ENCODE measurements at places on chromosomes 6 and 20.

- no peak for DNase-seq
Observed at GRCh38 chr6:36313649-36313936, 23.1 kb downstream of the BNIP5 start.

DNA sequence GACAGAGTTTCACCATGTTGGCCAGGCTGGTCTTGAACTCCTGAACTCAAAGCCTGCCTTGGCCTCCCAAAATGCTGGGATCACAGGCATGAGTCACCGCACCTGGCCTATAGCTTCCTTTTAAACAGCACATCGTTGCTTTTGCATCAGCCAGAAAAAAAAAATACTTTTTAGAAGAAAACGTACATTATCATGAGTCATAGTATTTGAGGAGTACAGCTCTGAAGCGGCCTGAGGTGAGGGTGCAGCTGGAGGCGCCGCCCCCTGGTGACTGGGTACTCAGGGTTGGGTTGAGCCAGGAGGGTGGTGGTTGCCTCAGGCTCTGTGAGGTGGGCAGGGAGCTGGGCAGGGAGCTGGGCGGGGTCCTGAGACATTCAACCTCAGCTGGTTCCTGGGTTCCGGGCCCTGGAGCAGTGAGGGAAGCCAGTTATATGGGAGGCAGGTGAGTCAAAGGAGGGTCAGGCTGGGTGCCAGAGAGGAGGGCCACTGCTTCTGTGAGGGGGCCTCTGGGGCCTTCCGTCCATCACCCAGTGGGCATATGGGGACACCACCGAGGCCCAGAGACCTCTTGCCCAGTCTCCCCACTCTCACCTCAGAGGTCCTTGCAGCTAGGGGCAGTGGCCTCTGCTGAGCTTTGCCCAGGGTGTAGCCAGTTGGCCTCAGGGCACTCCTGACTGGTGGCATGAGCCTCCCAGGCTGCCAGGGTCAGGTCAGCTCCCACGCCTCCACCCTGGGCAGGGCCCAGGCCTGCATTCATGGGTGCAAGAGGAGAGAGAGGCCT lies 11.7 kb upstream of the ID1 start:
- DNase-seq: no peak

DNA sequence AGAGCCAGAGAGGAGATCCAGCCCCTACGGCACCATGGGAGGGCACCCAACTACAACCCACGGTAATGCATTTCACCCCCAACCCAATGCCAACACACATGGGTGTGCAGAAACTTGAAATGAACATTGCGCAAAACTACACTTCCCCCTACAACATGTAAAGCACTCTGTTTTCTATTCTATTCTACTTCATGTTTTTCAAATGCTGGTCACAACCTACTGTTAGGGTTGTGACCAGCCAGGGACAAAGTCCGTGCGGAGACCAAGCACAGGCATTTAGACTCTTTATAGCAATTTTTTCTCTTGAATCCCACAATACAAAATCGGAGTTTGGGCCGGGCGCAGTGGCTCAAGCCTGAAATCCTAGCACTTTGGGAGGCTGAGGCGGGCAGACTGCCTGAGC lies 90.6 kb downstream of the MRPL14 start:
- no peak for DNase-seq

DNA sequence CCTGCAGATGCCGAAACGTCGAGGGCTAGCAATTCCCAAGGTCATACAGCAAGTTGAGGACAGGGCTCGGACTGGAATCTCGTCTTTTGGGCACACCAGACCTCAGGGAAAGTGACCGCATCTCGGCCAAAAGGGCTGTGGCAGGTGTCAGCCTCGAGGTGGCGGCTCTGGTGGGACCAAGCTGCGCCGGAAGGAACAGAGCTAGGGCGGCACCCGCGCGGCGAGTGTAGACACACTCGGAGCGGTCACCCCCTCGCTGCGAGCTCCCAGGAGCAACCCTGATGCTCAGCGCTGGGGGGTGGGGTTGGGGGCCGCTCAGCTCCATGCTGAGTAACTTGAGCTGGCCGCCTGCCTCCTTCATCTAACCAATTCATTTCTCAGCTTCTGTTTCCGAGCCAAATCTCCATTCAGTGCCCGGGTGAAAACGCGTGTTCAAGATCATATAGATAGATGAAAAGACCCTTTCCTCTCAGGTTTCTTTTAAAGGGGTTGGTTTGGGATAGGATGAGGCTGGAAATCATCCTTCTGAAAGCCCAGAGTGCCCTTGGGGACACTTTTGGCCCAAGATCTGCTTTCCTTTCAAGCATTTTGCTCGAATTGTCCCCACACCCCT lies 2.2 kb upstream of the TUBB2B start:
- DNase-seq: no peak

GRCh38 chr20:51447097-51447764 lies 95.3 kb downstream of the NFATC2 start:
- no peak for DNase-seq

- DNase-seq: no peak
Observed at GRCh38 chr6:137903933-137904821, 37.1 kb downstream of the TNFAIP3 start.

DNA sequence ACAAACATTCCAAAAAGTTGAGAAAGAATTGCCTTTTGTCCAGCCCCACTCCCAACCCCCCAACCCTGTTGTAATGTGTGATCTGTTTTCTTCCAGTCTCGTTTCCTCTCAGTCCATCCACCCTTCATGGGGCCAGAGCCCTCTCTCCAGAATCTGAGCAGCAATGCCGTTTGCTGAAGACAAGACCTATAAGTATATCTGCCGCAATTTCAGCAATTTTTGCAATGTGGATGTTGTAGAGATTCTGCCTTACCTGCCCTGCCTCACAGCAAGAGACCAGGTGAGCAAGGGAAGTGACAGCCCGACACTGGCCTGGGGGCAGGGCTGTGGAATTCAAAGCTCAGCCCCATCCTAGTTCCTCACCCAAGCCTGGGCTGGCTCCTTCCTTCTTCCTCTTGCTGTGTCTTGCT lies 7.8 kb downstream of the MAVS start:
- DNase-seq: no peak

DNA sequence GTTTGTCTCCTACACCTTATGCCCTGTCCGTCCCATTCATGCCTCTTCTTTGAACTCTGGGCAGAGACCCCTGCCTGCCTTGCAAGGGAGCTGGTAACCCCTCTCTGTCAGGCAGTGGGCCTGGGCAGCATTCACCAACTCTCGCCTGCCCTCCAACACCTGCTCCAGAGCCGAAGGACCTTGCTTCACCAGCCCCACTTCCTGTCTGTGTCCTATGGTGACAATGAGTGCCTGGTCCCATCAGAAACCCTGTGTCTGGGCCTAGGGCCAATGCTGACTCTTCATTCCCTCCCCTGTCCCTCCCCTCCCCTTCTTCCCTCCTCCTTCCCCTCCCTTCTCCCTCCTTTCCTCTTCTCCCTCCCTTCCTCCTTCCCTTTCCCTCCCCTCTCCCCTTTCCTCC lies 22.8 kb upstream of the PCMTD2 start:
- DNase-seq: no peak

DNA sequence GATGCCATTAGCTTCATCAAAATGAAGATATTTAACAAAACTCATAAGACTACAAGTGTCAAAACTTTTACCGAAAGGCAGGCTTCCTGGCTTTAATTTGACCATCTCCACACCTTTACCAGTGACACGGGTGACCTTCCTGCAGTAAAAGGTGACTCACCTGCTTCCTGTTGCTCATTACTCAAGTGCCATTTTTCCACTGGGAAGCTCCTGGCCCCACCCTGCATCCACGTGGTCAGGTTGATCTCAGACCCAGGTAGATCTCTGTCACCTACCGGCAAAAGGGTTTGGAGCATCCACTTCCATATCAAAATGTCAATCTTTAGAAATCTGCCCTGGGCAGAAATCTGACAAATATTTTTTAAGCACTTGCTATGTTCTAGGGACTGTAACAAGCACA lies 31.9 kb upstream of the CDH4 start:
- DNase-seq: no peak

- no peak for DNase-seq
Observed at GRCh38 chr6:169968541-169969270, 217.3 kb downstream of the ERMARD start.

DNA sequence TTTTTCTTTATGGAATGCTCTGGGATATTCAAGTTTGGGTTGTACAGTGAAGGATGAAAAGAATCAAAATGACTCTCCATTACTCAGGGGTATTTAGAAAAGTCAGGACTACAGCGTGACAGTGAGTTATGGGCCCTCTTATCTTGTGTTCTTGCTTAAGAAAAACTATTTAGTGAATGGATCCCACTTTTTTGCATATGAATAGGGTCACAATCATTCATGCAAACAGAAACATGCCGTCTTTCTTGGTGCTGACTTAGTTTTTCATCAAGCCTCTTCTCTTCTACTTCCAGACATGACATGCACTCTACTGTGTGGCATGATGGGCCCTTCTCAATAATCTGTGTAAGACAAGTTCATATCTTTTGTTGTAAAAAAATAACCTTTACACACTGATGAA lies 488.4 kb upstream of the MMS22L start:
- DNase-seq: no peak

DNA sequence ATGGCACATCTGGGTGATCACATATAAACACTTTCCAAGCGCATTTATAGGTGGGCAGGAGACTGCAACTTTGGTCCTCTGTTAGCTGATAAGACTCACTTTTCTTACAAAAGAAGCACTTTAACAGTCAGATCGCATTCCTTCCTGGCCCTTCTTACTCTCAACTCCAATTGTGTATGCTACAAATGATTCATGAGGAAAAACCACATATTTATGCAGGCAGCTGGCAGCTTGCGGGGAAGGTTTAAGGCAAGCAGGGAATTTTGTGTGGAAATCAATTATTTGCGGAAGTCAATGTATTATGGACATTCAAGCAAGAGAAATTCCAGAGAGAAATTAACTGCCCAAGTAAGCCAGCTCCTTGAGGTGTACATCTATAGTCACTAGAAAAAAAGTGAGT lies 194.0 kb downstream of the PKHD1 start:
- DNase-seq: no peak

GRCh38 chr6:39300739-39301138 lies 13.5 kb downstream of the KCNK17 start:
- no peak for DNase-seq

GRCh38 chr6:129921169-129921817 lies 60.2 kb upstream of the TMEM244 start:
- no peak for DNase-seq

DNA sequence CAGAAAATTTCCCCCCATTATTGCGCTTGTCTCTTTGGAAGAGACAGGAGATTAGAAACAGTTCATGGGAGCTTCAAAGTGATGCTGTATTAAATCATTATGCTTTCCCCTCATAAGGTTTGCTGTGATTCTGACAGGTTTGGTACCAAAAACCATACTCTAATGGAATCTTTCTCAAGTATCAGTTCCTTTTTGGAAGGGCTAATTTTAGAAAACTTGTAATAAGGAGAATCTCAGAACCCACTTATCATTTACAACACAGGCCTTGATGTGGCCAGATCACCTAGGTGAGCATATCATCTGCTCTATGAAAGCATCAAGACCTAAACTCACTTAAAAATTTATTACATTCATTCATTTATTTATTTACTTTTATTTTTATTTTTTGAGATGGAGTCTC lies 51.2 kb downstream of the TP53INP2 start:
- no peak for DNase-seq

DNA sequence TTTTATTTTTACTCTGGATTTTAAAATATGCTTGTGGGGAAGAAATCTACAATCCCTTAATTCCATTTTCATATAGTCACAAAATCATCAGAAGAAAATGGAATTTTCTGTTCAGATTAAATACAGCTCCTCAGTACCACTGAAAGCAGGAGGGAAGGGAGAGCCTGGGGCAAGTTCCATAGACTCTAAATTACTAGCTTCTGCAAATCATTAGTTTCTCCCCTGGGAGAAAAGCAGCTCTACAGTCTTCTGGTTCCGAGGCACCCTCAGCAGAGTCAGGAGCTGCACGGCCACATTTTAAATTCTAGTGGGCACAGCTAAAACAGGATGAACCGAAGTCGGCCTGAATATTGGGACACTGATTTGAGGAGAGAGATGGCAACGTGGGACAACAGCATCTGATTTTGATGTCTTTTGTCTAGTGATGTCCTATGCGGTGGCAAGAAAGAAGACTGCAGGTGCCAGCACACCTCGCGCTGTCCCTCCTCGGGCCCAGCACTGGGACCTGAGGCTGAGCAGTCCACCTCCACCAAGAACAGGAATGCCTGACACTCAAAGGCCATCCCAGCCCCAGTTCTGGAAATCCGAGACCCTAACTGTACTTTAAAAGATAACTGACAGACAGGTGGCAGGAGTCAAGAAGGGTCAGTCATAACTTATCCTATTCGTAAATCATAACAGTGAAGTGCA lies 90.7 kb downstream of the FOXC1 start:
- no peak for DNase-seq

- DNase-seq: no peak
Observed at GRCh38 chr6:39095578-39095977, 19.4 kb downstream of the SAYSD1 start.

GRCh38 chr6:79668381-79668780 lies 37.3 kb downstream of the SH3BGRL2 start:
- DNase-seq: no peak

GRCh38 chr6:121548131-121548530 lies 112.7 kb downstream of the GJA1 start:
- DNase-seq: no peak

GRCh38 chr6:69866770-69867638 lies 648 bp downstream of the COL19A1 start:
- DNase-seq: peak; percentile 42

DNA sequence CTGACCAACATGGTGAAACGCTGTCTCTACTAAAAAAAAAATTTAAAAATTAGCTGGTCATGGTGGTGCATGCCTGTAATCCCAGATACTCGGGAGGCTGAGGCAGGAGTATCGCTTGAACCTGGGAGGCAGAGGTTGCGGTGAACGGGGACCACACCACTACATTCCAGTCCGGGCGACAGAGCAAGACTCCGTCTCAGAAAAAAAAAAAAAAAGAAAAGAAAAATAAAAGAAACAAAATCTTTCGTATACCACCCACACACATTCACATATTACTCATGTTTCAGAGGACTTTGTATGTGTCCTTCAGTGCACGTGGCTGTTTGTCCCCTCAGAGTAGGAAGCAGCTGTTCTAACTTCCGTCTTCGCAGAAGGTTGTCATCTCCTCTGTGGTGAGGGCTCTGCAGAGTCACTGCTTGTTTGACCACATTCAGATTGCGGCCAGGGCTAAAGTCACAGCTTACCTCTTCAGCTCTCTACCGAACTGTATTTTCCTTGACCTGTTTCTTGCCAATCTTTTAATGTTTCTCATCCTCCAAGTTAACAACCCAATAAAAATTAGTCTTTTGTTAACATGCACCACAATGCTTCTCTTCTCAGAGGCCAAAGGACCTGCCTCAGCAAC lies 36.6 kb upstream of the HIVEP1 start:
- peak; percentile 9 for DNase-seq

- DNase-seq: no peak
Observed at GRCh38 chr6:2073476-2073875, 171.9 kb downstream of the GMDS start.
